Parietal lobe (tissue), 2 donors: ENCODE measurements at places on chromosomes 2 and 18. TPM values are rescaled to one million over a fixed set of nuclear protein-coding genes. Genes with fewer than 3 reads are reported as not detected.

Gene MYOM1
- total RNA-seq: 2.2 TPM

Gene RNMT
- total RNA-seq: 57.6 TPM

Gene MYO5B
- total RNA-seq: 39.4 TPM

Gene GAD1
- 162 TPM for total RNA-seq

Gene CCDC148
- total RNA-seq: 15.7 TPM

Gene FOXD4L1
- total RNA-seq: 0.63 TPM

Gene CAPN13
- 0.31 TPM for total RNA-seq

Gene DYNAP
- not detected for total RNA-seq

Gene COPS7B
- total RNA-seq: 48.5 TPM

Gene CRYBA2
- not detected for total RNA-seq

Gene PARD3B
- total RNA-seq: 8.8 TPM
